ENCODE measurements at places on chromosomes 7 and 10.

GRCh38 chr10:122558452-122558851 is 2.1 kb upstream of the DMBT1 start:
- DNase-seq: no peak

DNA sequence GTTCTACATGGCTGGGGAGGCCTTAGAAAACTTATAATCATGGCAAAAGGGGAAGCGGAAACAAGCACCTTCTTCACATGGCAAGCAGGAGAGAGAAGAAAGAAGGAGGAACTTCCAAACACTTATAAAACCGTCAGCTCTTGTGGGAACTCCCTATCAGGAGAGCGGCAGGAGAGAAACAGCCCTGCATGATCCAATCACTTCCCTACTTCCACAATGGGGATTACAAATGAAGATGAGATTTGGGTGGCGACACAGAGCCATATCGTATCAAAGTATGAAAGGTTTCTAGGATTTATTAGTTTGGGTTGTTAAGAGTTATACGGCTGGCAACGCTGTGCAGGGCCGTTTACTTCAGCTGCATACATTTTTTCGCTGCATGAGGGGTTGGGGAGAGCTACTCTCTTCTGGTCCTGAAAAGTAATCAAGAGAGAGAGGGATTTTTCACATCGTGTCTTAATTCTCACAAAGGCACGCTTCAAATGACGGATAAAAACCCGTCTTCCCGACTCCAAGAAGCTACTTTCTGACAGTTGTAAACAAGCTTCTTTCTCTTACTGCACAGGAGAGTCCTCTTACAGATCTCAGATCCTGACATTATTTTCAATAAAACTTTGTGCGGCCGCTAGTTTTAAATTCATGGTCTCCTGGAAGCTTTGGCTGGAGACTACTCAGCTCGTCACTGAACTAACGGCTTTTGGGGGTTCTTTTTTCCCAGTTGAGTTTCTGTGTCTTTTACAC is 751 bp upstream of the GTPBP10 start:
- peak; percentile 29 for DNase-seq

GRCh38 chr10:7333961-7334641 is 76.7 kb downstream of the SFMBT2 start:
- DNase-seq: peak; percentile 2

GRCh38 chr10:129467359-129468064 is 471 bp downstream of the MGMT start:
- peak; percentile 25 for DNase-seq

GRCh38 chr10:12727832-12728215 is 273.7 kb downstream of the CCDC3 start:
- DNase-seq: peak; percentile 33

DNA sequence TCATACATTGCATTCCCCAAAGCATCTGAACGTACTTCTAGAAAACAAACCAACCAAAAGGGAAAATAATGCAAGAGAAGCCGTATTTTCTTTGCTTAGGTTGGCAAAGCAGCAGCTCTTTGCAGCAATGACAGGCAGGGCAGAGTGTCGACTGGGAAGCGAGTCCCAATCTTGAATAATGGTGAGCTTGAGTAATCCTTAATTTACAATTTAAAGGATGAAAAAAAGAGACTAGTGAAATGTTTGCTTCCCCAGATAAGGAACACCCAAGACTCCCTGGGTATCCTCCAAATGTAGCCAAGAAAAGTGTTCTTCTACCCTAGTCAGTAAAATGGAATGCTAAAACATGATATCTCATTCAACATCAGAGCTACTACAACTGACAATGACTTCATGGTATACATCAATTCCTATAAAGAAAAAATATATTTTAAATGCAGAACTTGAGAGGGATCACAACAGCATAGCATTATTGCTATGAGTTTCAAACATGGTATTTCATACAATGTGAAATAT is 32.0 kb downstream of the GPAM start:
- no peak for DNase-seq
